ENCODE measurements at places on chromosomes 1 and 21.
A peak's percentile ranks its signal among the peaks of the same experiment; 100 is the strongest.

- DNase-seq = no peak
Observed at GRCh38 chr1:210755991-210756659, 377.8 kb downstream of the KCNH1 start.

DNA sequence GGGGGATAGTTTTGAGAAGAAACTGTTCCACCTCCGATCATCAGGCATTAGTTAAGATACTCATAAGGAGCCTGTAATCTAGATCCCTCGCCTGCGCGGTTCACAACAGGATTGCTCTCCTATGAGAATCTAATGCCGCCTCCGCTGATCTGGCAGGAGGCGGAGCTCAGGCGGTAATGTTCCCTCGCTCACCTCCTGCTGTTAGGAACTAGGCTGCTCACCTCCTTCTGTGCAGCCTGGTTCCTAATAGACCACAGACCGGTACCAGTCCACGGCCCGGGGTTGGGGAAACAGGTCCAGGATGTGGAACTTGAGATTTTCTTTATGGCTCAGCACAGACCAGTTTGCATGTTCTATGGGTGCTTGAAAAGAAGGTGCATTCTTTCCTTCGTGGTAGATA is 27.2 kb upstream of the FAM3B start:
- no peak for DNase-seq

DNA sequence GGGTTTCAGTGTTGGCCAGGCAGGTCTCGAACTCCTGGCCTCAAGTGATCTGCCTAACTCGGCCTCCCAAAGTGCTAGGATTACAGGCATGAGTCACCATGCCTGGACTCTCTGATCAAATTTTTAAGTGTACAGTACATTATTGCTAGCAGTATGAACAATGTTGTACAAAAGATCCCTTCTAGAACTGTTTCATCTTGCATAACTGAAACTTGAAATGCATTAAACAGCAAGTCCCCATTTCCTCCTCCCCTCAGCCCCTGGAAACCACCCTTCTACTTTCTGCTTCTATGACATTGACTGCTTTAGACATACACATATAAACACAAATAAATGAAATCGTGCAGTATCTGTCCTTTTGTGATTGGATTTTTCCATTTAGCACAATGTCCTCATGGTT is 463.4 kb downstream of the PTPRC start:
- no peak for DNase-seq

DNA sequence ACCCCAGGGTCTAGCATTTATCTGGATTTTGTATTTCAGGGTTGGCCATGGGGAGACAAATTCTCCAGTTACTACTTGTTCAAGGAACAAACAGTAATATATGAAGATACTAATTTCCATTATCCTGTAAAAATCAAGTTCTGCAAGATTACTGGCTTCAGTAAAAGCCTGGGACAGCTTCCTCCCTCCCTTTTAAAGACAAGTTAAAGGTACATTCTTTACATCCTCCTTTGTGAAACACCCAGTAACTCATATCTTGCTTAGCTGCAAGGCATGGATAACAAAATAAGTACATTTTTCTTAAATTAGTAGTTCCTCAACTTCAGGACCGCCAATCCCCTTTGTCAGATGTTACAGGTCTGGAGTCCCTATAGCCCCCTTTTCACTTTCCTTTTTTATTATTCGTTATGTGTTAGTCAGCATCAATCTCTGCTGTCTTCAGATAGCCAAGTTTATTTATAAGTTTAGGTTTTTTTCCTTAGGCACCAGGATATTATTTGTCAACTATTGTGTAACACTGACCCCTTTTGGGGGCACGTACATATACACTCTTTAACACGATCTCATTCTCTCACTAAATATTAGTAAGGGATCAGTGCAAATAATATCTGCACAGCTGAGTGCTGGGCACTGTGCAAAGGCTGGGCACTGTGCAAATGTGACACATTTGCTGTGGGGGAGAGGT is 9.8 kb downstream of the ERRFI1 start:
- DNase-seq = no peak

GRCh38 chr1:228174482-228175315 is 9.1 kb downstream of the IBA57 start:
- peak; percentile 21 for DNase-seq

Measured in activated naive CD4-positive, alpha-beta T cell treated with Interleukin-2 at 50 U/mL for 16 hours (primary cell).